ENCODE measurements at places on chromosomes 1 and 21.

- no peak for DNase-seq
Measured at GRCh38 chr1:241167121-241167630, 189.8 kb downstream of the RGS7 start.

DNA sequence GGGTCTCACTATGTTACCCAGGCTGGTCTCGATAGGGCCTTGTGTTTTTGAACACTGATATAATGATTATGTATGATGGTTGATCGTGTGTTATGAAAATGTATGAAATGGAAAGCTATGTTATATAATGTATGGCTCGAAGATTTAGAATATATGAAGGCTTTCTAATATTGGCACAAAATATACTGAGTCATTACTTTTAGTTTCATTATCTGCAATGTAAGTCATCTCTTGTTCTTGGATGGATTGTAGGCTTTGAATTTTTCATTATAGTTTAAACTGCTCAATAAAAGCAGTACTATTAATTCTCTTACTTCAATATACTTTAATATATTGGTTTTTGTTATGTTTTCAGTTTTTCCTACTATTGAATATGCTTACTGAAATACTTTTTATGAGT is 10.1 kb downstream of the FMN2 start:
- DNase-seq = no peak

DNA sequence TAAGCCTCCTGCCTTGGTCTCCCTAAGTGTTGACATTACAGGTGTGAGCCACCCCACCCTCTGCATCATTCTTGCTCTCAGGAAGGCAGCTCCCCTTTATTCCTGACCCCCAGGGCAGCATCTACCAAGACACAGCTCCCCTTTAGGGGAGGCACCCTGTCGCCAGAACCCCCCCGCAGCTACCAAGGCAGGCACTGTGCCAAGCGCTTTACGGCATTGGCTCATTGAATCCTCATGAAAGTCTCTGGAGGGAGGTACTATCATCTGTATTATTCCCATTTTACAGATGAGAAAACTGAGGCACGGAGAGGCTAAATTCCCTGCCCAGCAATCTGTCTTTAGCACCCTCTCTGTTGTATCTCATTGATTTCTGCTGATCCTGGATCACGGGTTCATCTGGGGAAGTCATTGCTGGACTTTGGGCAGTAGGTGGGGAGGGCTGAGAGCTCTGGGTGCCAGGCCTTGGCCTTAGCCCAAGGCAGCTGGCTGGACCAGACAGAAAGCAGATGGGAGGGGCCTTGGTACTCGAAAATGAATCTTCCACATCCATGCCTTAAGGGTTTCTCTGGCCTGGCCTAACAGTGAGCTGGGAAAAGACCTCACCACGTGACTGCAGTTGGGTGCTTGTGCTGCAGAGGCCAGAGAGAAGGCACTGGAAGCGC is 5.9 kb downstream of the PLOD1 start:
- no peak for DNase-seq

DNA sequence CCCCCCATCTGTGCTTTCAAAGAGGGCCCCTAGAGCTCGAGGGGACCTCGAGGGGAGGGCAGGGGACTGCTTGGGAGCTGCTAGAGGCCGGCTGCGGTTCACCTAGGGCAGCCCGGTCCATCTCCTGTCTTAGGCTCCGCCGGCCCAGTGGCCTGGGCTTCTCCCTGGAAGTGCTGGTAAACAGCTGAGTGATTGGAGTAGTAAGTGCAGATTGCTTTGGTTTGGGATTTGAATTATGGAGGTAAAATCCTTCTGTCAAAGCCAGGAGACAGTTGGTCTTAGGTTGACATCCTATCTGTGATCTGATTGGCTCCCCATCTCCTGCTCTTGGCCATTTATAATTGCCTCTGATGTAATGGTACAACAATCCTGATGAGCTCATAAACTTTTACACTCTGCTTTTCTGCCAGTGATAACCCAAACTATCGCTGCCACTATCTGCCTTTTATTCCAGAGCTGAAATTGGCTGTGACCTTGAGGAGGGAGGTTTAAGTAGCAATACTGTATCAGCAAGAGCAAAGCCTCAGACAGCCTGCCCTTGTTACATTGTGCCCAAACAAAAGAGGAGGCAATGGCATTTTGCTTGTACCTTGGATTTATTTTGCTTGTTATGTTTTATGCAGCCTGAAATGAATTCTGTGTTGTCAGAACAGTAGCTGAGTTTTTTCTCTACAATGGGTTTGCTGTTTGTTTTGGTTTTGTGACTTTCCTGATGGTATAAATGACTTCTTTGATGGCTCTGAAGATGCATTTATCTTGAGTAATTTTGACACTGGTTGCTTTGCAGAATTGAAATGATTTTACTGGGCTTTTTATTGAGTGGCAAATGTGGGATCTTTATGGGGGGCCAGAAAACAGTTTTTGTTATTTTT is 2.4 kb downstream of the ARID1A start:
- no peak for DNase-seq

GRCh38 chr1:111906816-111907215 is 82.7 kb downstream of the KCND3 start:
- no peak for DNase-seq

DNA sequence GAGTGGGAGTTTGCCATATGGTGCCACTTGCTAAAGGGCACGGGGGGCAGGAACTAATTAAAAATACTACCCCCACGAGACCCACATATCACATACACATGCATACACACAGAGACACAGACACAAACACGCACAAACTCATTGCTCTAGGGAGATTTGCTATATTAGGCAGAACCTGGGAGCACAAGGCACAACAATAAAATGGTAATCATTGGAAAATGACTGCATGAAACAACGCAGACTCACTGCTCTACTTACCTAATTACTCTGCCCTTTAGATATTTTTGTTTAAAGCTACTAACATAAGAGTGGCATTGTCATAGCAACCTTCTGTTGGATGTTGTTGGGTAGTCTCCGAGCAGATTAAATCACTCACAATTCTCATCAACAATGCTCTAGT is 20.3 kb upstream of the RGS4 start:
- no peak for DNase-seq

DNA sequence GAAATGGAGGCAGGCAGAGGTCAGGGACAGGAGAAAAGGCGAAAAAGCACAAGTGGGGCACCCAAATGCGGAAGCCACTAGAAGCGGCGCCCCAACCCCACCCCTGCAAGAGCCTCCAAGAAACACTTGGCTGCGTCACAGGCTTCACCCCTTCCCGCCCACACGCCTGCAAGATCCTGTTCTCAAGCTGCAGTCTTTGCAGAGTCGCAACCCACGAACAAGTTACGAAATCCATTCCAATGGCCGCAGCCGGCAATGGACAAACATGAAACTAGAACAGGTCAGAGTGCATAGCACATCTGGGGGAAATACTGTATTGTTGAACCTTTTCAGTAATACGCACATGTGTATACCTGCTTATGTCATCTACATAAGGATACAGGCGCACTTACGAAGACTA is 103.6 kb downstream of the PSMG1 start:
- no peak for DNase-seq

- no peak for DNase-seq
Measured at GRCh38 chr1:22749503-22749902, 38.9 kb downstream of the EPHB2 start.

DNA sequence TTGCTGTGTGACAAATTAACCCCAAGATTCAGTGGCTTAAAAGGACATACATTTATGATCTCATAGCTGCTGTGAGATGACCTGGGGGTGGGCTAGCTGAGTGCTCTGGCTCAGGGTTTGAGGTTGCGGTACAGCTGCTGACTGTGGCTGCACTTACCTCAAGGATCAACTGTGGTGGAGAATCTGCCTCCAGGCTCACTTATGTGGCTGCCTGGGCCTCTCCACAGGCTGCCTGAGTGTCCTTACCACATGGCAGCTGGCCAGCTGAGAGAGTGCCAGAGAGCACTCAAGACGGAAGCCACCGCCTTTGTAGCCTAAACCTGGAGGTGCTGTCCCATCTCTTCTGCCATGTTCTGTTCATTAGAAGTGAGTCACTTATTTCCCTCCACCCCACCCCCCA is 5.7 kb downstream of the LRRC71 start:
- no peak for DNase-seq

GRCh38 chr1:211341999-211342398 is 15.4 kb downstream of the TRAF5 start:
- DNase-seq = no peak

GRCh38 chr1:186102547-186103148 is 272.4 kb downstream of the TPR start:
- no peak for DNase-seq

GRCh38 chr21:25103500-25104207 is 503.6 kb downstream of the MRPL39 start:
- no peak for DNase-seq

DNA sequence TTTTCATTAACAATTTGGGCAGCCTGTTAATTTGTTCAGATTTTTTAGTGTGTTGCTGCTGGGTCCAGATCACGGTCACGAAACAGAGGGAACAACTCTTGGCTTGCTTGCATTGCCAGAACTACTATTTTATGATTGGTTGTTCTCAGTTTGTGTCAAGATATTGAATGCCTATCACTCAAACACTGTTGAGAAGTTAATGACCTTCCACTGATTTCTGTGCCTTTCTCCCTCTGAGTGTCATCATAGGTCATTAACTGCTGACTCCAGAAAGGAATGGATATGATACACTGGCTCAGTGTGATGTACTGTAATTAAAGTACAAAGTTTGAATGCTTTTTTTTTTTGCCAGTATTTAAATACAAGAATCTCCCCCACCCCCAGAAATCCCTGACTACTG is 9.2 kb downstream of the CHODL start:
- DNase-seq = no peak

DNA sequence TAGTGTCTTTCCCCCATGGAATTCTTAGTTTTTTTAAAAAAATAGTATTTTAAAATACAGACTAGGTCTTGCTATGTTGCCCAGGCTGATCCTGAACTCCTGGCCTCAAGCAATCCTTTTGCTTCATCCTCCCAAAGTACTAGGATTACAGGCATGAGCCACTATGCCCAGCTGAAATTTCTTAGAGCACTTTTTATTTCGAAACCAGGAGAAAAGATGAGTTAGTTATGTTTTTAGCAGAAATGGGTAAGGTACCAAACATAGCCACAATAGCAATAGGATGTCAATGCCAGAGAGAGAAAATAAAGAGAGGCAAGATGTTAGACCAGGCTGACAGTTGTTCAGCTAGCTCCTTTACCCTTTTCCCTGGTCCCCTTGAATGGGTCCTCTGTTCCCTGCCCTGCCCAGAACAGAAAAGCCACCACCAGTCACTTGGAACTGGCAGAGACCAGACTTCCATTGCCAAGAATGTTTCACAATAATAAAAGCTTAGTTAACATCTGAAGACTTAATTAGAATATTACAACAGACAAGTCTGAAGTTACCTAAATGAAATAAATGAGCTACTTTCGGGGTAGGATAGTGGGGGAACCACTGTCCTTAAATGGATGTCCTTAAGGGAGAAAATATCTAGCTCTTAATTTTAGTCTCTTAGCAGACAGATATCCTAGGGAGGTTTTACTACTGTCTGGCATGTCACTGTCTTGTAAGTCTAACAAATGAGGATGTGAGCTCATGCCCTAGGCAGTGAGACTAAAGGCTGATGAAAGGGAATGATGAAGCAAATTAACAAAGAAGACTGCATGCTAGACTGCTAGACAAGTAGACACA is 54.3 kb downstream of the ABL2 start:
- no peak for DNase-seq

GRCh38 chr1:236175642-236176336 is 33.5 kb downstream of the GPR137B start:
- no peak for DNase-seq

DNA sequence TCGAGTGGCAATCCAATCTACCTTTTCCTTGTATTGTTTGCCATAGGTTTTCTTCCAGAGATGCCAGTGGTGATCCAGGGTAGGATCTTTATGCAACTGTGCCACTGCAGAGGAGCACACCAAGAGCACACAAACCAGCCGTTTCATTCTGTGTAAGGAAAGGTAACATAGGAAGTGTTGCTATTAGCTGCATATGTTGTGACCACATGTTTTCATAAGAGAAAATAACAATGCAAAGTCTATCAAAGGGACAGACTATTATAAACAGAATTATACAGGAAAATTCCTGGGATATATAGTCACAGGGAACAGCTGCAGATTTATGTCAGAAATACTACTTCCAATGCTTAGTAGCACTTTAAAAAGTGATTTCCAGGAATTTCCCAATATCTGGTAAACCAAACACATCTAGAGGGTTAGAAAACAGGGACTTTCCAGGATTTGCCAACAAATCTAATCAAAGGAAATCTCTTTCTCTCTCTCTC is 919 bp downstream of the CTSS start:
- DNase-seq = no peak

DNA sequence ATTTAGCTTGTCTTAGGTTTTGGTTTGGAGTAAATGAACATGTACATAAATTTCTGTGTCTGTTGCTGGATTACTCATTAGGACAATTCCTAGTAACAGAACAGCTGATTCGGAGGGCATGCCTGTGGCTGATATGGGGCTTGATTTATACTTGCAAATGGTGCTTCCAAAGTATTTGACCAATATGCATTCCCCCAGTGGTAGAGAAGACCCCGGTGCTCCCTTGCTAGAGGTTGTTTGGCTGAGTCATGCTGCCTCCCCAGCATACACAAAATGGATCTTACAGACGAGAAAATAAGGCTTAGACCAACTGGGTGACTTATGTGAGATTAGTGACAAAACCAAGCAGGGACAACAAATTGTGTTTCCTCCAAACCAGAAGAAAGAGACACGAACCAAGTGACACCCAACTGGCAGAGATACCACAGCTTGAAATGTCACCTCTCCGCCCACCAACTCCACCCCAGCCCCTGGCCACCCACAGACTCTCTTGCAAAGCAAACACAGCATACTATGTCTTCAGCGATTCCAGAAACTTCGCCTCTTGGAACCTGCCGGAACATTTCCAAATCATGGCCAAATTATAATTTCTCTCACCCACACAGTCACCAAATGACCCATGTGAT is 75.9 kb upstream of the ETS2 start:
- DNase-seq = no peak

DNA sequence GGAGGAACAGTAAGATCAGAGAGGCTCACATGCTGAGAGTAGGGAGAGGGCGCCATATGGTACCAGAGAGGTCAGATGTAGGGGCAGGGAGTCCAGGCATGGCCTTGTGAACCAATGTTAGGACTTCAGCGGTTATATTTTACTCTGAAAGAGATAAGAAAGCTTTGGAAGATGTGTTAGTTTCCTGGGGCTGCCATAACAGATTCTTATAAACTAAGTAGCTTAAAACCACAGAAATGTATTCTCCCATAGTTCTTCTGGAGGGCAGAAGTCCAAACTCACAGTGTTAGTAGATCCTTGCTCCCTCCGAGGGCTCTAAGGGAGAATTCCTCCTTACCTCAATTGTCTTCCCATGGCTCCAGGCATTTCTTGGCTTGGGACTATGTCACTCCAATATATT is 502.5 kb upstream of the ADGRL2 start:
- no peak for DNase-seq

GRCh38 chr21:41678016-41678923 is 88.6 kb downstream of the RIPK4 start:
- no peak for DNase-seq

DNA sequence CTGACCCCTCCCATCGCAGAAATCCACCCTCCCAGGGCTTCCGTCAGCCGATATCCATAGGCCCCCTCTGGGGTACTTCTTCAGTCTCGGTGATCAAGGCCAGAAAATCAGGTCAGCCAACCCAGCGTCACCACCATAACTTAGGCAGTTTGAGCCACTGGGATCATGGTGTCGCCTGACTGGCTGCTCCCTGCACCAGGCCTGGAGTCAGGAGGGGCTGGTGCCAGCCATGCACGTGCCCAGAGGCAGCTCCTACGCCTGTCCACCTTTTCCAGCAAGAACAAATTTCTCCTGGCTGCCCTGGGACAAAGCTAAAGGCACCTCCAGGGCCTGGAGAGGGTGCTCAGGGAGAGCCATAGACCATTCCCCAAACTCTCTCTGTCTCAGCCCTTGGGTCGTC is 4.8 kb upstream of the CTRC start:
- no peak for DNase-seq
